ENCODE measurements at places on chromosomes 4 and X.

DNA sequence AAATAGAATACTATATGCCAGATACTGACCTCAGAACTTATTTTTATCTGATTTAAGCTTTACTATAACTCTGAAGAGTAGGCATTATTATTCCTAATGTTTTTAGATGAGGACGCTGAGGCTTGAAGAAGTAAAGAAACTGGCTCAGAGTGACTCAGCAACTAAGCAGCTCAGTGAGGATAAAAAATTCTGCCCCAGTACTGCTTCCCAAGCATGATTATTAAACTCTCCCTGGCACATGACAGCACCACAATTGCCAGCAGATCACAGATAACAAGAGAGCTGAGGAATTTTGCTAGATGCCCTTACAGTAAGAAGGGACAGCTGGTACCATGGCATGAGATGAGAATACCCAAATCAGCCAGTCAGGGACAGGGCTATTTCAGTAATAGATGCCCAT is 219.4 kb downstream of the NKX6-1 start:
- DNase-seq = no peak

GRCh38 chr4:121252224-121252806 is 88.2 kb upstream of the TNIP3 start:
- DNase-seq = peak; percentile 57

GRCh38 chr4:8507196-8507570 is 66.6 kb downstream of the TRMT44 start:
- DNase-seq = no peak

DNA sequence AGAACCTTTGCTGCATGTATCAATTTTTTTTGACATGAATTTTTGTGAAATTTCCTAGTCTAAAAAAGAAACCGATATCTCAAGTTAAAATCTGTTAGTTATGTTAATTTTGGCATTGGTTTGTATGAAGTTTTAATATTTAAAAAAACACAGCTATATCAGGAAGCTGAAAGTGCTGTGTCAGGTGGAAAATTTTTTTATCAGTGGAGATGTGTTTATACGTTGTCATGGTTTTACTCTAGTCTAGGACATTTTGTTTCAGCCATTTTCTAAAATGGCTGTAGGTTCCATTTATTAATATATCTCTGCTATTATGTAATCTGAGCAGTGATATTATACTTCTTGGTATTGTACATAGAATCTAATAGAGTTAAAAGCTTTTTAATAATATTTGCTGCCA is 34.2 kb downstream of the OCRL start:
- DNase-seq = no peak

- no peak for DNase-seq
Measured at GRCh38 chr4:173489514-173489913, 40.5 kb downstream of the HAND2 start.

DNA sequence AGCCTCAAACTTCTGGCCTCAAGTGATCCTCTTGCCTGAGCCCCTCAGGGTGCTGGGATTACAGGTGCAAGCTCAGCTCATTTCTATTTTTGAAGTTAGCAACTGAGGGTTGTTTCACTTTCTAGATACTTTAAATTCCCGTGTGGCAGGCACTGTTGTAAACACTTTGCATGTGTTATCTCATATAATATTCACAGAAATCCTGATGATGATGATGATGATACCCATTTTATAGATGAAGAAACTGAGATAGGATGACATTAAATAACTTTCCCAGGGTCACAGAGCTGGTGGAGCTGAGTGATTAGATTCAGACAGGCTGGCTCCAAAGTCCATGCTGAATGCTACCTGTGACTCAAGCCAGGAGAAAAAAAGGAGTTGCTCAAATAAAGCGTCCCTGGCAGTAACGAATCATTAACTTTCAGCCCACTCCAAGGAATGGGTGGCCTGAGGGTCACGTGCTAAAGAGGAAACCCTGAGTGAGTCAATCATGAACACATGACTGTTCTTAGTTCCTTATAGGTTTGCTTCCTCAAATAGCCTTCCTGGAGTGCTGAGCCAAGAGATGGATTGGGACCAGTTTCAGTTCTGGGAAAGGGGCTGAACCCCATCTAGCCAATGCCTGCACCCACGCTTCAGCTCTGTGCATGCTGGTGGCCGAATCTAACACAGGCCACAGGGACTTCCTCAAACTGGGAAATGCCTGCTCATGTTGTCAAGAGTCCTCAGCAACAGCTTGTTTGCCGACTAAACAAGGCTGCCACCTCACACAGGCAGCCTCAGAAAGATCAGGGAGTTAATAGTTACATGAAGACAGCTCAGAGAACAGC is 52.8 kb downstream of the RBM47 start:
- DNase-seq = peak; percentile 87

GRCh38 chr4:171956678-171957077 is 143.5 kb downstream of the GALNTL6 start:
- no peak for DNase-seq

GRCh38 chrX:48083212-48083611 is 11.8 kb upstream of the ZNF630 start:
- peak; percentile 35 for DNase-seq

DNA sequence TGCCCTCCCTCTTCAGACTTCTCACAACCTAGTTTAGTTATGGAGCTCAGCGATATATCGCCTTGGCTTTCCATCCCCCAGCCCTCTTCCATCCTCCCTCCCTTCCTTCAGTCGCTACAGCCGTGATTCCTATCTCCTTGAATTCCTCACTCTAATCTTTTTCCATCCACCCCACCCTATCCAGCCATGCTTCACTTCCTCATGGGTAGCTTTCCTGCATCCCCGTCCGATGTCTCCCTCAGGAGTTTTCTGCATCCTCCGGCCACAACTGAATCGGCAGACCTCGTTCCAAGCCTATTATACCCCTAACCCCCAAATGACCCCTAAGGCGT is 456 bp downstream of the SNX12 start:
- DNase-seq = no peak

GRCh38 chr4:187268940-187269339 is 545.3 kb upstream of the FAT1 start:
- no peak for DNase-seq

DNA sequence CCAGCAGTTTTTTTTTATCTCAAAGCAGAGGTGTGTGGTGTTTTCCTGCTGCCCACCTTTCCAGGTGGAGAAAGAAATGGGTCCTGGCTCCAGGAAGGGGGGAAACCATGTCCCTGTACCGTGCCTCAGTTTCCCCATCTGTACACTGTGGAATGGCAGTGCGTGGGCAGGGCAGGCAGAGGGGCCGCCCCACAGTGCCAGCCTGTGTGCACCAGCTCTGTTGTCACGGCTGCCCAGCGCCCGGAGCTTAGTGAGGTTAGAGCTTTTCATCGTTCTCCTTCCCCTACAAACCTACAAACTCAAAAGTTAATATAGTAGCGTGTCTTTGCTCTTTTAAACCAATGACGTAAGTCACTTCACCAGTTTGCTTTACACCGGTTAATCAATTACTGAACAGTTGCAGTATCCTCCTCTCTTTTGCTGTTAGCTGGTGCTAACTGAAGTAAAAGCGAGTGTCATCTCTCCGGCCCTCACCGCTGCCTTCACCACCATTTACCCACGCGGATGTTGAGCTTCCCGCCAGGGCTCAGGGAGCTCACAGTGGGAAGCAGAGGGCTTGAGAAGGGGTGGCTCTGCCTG is 114.8 kb upstream of the ADRA2C start:
- DNase-seq = no peak

DNA sequence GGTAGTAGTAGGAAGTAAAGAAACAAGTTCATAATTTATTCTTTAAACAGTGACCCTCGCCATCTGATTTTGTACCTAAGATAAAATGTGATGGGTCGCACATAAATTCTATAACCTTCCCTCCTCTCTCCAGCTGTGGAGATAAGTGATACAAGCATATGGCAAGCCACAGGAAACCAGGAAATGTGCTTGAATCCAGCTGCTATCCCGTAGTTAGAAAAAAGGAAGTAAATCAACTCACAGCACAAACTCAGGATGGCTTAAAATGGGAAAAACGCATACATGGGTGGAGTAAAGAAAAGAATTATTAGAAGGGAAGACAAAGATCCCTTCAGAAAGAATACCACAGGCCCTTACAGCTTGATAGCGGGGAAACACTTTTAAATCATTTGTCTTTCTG is 78.2 kb downstream of the ZNF827 start:
- DNase-seq = no peak

GRCh38 chrX:110435196-110435595 is 76.5 kb downstream of the RTL9 start:
- no peak for DNase-seq

GRCh38 chrX:133938530-133938929 is 46.9 kb downstream of the GPC3 start:
- DNase-seq = no peak

DNA sequence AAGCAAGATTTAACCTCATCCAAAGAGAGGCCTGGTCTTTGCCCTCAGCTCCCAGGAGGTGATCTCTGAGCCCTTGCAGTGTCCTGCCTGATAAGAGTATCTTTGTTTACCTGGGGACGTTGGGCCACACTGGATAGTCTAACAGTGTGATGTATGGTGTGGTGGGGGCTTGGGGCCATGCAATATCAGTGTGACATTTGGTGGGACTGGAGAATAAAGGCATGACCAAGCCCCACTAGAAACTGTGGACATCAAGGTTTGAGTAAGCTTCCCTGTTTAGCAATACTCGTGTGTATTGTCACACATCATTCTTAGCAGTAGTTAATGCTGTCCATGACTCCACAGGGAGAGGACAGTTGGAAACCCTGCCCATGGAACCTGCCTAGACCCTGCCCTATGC is 34.4 kb downstream of the BBS12 start:
- no peak for DNase-seq

DNA sequence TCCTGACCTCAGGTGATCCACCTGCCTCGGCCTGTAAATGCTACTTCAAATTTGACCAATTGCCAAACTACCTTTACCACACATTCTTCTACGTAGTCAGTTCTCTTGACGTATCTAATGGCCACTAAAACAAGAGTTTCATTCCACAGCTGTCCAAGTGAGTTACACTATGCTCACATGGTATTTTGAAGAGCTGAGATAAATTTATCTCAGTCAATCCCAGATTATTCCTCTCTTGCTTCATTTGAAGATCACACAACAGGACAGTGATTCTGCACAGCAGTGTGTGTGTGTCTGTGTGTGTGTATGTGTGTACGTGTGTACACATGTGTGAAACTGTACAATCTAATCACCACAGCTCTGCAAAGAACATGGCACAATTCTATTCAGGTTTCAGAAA is 133.4 kb downstream of the APBB2 start:
- DNase-seq = no peak

- DNase-seq = no peak
Measured at GRCh38 chr4:13659341-13660070, 32.0 kb upstream of the BOD1L1 start.

GRCh38 chr4:54677853-54678650 is 20.3 kb downstream of the KIT start:
- no peak for DNase-seq

GRCh38 chr4:176680668-176681180 is 112.0 kb downstream of the VEGFC start:
- DNase-seq = no peak

GRCh38 chrX:14616301-14616700 is 87.0 kb downstream of the GLRA2 start:
- no peak for DNase-seq

- DNase-seq = no peak
Measured at GRCh38 chrX:80216086-80216485, 201.5 kb downstream of the TBX22 start.

- no peak for DNase-seq
Measured at GRCh38 chrX:47611926-47612325, 7.7 kb downstream of the SYN1 start.

DNA sequence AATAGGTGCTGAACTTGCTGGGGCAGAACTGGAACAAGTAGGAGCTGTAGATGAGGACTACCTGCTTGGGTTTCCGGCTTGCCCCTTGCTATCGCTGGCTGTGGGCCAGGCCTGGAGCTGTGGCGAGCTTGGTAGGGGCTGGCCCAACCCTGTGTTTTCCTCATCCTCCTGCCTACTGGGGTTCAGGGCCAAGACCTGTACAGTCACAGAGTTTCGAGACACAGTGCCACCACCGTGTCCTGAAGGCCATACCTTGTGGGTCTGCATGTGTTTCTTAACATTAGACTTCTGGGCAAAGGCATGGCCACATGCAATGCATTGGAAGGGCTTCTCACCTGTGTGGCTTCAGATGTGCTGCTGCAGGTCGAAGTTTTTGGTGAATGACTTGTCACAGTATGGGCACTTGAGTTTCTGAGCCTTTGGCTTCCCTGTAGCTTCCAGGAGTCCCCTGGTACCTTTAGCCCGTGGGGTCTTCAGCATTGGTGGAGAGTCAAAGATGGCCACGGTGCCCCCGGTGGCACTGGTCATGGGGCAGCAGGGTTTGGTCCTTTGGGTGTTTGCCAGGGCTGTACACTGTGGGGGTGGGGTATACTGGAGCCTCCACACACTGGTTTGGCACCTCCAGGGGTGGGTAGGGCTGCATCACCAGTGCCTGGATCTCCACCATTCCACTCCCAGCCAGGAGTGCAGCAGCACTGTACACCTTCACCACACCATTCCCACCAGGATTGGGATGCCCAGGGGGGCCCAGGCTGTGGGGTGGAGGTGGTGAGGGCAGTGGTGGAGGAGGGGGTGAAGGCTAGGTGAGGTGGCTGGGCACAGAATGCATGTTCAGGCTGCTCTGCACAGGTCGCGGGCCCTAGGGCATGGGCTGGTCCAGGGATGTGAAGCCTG is 52.1 kb downstream of the CFAP299 start:
- no peak for DNase-seq

DNA sequence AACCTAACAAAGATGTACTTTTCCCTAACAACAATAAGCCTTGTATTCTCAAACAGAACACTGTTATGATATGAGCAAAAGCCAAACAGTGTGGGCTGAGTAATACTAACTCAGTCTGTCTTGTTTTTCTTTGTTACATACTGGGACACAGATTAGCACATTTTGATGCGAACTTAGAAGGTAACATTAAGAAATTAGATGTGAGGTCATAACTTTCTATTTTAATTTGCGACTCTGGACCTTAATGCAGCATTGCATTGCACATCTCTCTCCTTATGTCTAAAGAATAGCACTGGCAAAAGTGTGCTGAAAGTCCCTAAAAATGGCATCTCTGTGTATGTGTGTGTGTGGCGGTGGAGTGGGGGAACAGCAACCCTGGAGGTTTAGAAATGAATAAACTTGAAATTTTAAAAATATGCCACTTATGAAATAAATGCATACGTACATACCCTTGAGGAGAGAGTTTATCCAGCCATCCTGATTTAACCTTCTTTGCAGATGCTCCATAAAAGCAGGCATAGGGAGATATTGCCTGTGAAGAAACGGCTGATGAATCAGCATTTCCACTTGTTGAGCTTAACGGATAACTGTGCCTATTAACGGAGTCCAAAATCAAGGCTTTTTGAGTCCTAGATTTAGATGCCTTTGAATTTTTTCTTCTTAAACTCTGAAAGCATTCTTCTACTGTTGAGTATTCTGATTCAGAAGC is 34.2 kb downstream of the ARAP2 start:
- DNase-seq = no peak

DNA sequence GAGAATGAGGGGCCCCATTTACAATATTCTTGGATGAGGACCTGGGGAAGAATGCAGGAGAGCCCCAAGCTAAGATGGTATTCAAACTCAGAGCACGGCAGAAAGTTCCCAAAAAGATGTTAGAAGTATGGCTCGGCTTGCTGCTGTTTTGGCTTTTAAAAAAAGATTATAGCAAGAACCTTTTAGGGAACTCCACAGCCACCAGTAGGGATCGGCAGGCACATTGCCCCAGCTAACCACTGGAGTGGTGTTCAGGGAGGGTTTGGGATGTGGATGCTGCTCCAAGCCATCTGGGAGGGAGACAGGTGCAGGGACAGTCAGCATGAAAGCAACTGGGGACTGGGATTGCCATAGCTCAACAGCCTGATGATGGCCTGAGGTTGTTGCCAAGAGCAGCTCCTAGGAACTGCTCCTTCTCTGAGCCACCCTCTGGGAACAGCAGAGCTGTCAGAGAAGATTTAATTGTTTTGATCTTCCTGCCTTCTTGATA is 63.0 kb downstream of the SORBS2 start:
- no peak for DNase-seq

GRCh38 chr4:92303621-92304027 is at the start of gene GRID2:
TSS of gene GRID2 (plus strand) at chr4:92303966.
- DNase-seq = no peak
